ENCODE measurements at places on chromosomes 7 and 10. TPM values are rescaled to one million over a fixed set of nuclear protein-coding genes. Genes with fewer than 3 reads are reported as not detected.

DNA sequence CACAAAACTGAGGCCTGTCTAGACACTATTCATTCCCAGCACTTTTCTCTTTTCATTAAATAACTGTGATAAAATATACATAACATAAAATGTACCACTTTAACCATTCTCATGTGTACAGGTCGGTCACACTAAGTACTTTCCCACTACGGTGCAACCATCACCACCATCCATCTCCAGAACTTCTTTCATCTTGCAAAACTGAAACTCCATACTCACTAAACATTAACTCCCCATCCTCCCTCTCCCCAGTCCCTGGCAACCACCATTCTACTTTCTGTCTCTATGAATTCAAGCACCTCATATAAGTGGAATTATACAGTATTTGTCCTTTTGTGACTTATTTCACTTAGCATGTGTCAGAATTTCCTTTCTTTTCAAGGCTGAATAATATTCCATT, 53.0 kb downstream of the ARHGAP12 start:
- DNase-seq, result no peak

SPDYE17 gene
- not detected for total RNA-seq

CD36 gene
- total RNA-seq, result 1.1 TPM

- peak; percentile 81 for DNase-seq
Observed at GRCh38 chr7:142603870-142604448, 145.3 kb upstream of the PRSS1 start.

DNA sequence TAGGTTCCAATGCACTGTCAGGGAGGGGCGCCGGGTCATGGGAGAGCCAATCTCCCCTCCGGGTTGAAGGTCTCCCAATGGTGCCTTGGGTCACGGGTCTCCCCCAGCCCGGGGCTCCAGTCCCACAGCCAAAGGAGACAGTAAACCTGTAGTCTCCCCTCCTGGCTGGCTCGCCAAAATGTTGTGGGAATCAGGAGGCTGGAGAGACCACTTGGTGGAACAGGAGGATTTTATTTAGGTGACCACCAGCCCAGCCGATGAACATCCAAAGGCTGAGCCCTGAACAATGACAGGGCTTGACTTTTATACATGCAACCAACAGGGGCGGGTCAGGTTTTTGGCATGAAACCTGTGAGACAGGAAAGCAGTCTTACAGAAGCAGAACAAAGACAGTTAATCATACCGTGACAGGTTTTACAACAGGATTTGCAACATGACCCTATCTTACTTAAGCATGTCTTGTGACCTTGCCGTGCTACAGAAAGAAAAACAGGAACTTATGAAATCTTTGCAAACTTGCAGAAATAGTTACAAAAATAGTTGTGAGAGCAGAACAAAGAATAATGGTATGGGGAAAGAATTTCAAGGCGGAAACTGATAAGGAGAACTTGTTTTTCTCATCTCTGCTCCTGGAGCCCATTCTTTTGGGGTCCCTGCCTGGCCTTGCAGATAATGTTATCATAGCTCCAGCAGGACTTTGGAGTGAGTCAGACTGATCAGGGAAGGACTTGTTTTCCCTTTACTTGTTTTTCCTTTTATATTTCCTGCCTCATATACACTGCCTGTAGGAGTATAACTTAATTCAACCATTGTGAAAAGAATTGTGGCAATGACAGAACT, 7.1 kb downstream of the ERV3-1 start:
- DNase-seq, result peak; percentile 96

PCDH15 gene
- 0.30 TPM for total RNA-seq

DNA sequence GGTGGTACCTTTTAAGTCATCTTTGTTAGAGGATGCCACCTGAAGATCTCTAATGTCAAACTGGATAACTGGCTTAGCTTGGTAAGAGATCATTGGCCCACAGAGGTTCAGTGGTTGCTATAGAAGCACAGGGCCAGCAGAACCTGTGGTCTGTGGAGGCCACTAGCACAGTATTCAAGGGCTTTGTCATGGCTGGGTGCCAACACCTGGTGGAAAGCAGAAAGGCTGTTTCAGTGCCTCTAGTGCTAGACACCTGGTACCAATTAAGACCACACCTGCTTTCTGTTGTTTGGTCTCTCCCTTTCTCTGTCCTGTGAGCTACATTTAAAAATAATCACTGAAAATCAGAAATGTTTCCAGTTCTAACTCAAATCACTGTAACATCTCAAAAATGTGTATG, 10.0 kb upstream of the PCGF5 start:
- no peak for DNase-seq

DNA sequence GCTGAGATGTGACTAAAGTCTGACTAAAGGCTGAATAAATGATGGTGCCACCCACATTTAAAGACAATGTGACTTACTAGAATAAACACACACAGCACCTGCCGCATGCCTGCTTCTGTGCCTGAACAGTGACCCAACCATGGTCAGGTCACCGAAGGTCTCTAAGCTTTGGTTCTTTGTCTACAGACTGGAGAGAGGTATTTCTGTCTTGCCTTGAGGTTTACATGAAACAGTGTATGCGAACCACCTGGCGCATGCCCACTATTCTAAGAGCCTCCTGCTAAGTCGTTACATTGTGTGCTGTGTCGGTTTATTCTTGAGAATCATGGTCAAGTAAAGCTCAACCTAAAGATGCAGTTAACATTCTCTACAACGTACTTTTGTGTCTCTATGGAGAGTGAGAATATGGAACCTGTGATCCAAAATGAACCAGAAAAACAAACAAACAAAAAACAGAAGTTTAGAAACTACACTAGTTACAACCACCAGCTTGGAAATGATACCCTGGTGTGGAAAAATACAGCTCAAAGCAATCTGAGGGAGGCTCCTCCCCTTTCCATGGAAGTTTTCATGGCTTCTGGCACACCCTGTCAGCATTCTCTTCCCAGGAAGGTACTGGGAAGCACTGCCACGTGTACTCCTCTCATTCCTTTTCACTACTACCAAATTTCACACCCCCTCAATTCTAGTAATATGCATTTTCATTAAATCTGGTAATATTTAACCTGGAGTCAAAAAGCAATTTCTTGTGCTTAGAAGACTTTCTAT, 40.0 kb downstream of the VOPP1 start:
- no peak for DNase-seq

GRCh38 chr7:29457141-29457561, 106.5 kb upstream of the PRR15 start:
- DNase-seq, result no peak

DNA sequence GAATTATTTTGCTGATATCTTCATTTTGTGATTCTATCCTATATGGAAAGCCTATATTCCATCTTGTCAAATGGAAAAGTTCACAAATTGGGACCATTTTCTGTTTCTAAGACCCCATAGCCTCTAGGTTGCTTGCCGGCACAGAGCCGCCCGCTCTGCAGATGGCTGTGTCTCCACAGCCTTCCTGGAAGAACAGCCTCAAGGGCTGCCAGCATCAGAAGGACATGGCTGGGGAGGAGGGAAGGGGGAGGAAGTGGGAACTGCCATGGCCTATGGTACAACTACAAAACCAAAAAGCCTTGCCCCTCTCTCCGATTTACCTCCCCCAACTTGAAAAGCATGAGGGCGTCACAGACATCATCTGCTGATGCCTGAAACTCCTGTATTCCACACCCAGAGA, 75.9 kb downstream of the LANCL2 start:
- no peak for DNase-seq

DNA sequence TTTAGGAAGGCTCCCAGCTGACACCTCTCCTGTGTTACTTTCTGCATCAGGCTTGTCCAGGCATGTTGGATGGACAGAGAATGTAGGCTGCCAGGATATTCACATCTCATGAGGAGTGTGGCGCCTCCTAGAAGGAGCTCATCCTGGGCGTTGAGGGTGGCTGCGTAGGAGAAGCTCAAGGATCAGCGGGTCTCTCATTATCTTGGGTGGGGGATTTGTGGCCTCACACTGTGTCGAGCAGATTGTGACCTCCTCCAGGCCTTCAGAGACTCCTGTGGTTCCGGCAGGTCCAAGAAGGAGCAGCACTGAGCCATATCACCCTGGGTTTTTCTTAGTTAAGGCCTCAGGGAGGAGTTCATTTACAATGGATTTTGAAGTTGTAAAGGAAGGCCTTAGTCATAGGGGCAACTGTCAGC, 8.7 kb upstream of the COBL start:
- DNase-seq, result no peak

CYP2C18 gene
- 0.11 TPM for total RNA-seq

KNDC1 gene
- total RNA-seq, result 33.9 TPM

PNLIPRP1 gene
- total RNA-seq, result not detected

- DNase-seq, result no peak
Observed at GRCh38 chr7:130334274-130334673, 10.3 kb upstream of the CPA5 start.

DNA sequence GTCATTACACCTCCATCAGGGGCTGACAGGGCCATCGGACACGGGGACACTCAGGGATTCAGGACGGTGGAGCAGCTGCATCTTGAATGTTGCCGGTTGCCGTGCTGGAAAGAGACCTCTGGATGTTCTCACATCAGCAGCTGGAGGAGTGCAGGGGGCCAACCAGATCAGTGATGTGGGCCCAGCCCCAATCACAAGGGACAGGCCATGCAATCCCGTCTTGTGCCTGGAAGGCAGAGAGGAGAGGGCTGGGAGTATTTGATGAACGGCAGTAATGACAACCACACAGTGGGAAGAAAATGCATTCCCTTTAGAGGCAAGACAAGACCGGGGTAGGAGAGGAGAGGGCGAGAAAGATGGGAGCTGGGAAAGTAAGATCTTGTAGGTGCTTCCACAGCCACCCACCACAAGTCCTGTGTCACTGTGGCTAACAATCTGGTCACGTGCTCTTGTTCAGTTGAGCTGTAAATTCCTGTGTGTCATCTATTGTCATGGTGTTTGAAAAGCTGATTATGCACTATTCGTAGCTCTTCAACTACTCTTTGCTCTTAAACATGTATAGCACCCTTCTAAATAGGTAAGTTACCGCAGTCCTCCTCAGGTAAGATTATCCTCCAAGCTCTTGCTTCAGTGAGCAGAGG, 85.9 kb upstream of the LEP start:
- no peak for DNase-seq

AVPI1 gene
- total RNA-seq, result 19.0 TPM

GRCh38 chr10:71964743-71965515, 734 bp downstream of the CHST3 start:
- DNase-seq, result peak; percentile 81

- no peak for DNase-seq
Observed at GRCh38 chr7:110861163-110861562, 229.8 kb upstream of the LRRN3 start.

- DNase-seq, result no peak
Observed at GRCh38 chr10:62856021-62856420, 39.9 kb upstream of the EGR2 start.

GRCh38 chr10:14670551-14671240, 104.0 kb downstream of the FAM107B start:
- DNase-seq, result peak; percentile 10

VIM gene
- 904 TPM for total RNA-seq

SHH gene
- total RNA-seq, result not detected

CCL24 gene
- total RNA-seq, result not detected

DNA sequence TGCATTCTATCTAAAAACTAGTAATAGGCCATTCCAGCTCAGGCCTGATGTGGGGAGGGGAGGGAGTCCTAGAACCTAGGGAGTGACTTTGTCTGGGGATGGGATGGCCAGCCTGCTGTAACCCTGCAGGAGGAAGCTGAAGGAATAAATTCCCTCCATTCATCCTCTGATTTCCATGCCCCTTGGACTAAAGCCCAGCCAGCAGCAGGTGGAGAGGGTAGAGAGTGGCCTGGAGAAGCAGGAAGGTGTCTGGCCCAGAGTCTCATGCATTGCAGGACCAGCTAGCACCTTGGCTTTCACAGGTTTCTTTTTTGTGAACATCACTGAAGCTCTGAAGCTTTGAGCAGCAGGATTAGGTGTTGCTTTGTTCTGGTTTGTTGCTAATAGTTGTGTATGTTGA, 32.8 kb upstream of the CDH23 start:
- no peak for DNase-seq

ATG9B gene
- 7.1 TPM for total RNA-seq

GRCh38 chr7:2698581-2699288, 10.7 kb downstream of the AMZ1 start:
- DNase-seq, result no peak

FGFBP3 gene
- total RNA-seq, result 14.2 TPM

SAMD9L gene
- total RNA-seq, result not detected

NEUROD6 gene
- not detected for total RNA-seq

DNA sequence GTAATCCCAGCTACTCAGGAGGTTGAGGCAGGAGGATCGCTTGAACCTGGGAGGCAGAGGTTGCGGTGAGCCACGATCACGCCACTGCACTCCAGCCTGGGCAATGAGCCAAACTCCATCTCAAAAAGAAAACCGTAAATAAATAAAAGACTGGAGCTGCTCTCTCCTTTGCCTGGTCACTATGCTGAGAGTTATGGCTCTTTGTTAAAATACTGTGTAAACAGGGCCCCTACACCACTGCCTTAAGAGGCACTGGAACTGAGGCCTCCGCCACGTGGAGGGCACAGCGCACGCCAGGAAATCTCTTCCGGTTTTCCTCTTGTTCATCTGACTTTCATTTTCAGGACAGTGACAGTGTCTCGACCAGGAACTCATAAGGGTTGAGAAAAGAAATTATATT, 123.3 kb downstream of the PAXIP1 start:
- DNase-seq, result no peak

GRCh38 chr7:127396184-127396583, 3.7 kb upstream of the ZNF800 start:
- peak; percentile 46 for DNase-seq

DNA sequence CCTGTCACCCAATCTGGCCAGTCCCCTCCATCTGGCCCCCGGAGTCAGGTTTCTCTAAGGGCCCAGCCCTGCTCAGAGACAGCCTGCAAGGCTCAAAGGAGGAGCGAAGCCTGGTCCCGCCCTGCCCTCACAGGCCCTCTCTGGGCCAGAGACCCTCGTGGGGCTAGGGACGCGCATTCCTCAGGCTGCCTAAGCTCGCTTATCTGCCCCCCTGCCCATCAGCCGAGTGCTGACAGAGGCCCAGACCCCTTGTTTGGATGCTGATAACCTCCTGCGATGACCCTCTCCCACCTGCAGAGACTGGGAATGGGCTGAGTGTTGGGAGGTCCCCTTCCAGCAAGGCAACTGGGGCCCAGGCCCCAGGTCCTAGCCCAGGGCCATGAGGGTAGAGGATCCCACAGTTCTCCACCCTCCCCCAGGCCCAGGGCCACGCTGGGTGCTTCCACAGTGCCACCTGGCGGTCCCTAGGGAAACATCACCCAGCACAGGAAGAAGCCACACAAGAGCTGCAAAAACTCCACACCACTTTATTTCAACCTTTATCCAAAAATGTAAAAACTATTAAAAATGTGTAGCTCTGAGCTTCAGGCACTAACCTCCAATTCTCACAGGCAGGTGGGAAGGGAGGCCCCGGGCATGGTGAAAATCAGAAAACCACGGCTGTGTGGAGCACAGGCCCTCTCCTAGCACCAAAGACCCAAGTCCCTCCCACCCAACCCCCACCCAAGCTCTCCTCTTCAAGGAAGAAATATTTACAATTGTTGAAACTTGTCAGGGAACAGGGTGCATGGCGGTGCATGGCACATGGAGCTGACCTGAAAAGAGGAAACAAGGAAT, 2.2 kb downstream of the NPM3 start:
- DNase-seq, result peak; percentile 75

PNLIPRP2 gene
- not detected for total RNA-seq

GRCh38 chr7:127581716-127582115, 3.7 kb downstream of the GCC1 start:
- peak; percentile 30 for DNase-seq

SPDYE8 gene
- total RNA-seq, result not detected

RAMP3 gene
- not detected for total RNA-seq

All from cardiac muscle cell (in vitro differentiated cells and primary cell).